K562 (cell line): ENCODE measurements at places on chromosomes 5 and 9.

DNA sequence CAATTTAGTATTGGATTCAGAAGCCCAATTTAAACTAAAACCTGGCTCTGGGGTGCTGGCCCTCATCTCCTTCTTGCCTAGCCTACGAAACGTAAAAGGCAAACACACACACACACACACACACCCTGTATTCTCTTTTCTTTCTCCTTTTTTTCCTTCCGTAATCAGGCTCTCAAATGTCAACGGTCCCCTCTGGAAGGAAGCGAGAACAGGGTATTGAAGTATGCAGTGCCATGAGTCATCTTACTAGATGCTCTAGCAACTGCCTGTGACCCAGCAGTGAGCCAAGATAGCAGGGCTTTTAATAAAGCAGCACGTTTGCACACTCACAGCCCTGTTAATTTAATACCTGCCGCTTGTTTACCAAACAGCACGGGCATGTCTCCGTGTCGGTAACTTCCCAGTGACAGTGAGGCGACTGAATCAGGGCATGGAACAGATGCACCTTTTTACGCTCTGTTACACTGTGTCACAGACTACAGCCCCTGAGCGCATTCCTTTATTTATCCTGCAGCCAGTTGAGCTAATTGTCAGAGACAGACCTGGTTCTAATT is 243.8 kb downstream of the BNC2 start:
- no peak for DNase-seq

- no peak for DNase-seq
Observed at GRCh38 chr5:140108093-140109017, 5.6 kb upstream of the PURA start.

DNA sequence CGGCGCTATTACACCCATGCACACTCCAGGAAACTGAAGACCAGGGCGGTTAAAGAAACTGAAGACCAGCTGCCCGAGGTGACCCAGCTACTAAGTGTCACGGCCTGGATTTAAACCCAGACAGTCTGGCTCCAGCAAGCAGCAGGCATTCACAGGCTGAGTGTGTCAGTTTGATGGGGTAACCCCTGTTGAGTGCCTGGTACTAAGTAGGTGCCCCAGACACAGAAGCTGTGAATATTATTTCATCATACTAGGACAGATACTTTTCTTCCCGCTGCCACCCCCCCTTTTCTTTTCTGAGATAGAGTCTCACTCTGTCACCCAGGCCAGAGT is 7.3 kb downstream of the ENG start:
- no peak for DNase-seq

- no peak for DNase-seq
Observed at GRCh38 chr9:91379426-91379825, 17.7 kb upstream of the AUH start.

DNA sequence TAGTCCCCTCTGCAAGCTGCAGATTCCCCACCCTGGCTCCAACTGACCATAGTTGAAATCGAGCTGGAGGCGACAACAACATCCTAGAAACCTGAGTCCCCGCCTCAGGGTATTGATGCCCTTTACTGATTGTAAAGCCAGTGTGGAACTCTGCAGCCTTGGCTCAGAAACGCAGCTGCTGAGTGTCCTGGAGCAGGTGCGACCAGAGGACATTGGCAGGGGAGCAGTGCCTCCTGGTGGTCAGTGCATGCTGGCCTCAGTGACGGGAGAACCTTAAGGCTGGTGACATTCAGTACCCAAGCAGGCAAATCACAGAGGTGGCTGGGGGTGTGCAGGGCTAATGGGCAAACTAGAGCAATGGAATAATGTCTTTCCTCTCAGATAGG is 20.4 kb upstream of the ZNF354B start:
- DNase-seq: peak; percentile 27

DNA sequence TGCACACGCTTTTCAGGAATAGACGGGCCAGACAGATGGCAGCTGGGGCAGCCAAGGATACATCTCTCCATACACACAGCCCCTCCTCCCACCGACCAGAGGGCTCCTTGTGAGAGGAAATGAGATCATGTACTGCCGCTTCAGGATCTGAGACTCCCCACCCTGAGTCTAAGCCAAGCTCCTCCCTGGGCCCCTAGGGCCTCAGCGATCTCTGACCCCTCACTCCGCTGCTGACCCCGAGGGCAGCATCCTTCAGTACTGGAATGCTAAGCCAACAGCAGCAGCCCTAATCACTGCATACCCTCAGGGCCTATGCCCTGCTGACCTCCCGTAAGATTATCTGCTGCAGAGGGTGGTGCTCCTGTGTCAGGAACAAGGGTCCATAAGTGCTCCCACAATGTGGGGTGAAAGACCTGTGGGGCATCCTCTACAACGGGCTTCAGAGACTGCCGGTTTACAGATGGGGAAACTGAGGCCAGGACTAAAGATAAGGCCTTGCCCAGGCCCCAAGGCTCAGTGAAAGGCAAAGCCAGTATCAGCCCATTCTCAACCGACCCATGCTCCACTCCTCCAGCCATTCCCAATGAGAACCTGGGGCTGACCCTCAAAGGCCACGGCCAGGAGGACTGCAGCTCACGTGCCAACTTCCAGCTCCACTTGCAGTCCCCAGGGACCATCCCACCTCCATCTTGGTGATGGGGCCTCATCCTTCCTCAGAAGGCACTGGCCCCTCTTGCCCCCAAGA is 37.5 kb downstream of the BICD2 start:
- DNase-seq: no peak

- DNase-seq: no peak
Observed at GRCh38 chr5:10578293-10578665, 14.4 kb downstream of the ANKRD33B start.

- DNase-seq: no peak
Observed at GRCh38 chr5:31095796-31096195, 97.7 kb upstream of the CDH6 start.

- peak; percentile 61 for DNase-seq
Observed at GRCh38 chr9:78325343-78325742, 28.4 kb downstream of the PSAT1 start.

DNA sequence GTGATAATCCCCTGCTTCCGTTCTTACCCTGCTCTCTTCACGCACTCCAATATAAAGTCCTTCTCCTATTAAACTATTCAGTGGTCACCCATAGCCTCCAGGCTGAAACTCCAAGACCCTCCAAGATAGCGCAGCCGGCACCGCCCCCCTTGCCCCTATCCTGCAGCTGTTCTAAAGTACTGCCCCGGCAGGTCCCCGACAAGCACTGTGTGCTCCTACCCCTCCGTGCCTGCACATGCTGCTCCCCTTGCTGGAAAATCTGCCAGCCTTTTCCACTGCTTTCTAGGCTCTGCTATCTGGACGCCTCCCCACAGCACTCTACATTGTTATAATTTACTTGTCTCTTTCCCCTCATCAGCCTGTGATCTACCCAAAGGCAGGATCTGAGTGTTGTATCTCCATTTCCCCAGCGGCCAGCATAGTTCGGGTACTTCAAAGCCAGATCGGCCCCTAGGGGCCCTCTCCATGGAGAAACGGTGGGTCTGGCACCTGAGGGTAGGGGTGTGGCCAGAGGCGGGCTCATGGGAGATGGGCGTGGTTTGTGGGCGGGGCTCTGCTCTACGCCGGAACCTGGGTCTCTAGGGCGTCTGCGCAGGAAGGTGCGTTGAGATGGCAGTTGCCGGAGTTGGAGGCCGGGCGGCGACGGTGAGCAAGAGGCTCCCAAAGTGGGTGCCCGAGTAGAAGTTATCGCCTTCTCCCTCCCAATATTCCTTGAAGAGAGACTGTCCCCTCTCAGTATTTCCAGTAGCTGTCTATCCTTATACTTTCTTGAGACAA is 83.5 kb upstream of the RUSC2 start:
- DNase-seq: peak; percentile 73

GRCh38 chr9:96441798-96442445 is 8.0 kb upstream of the HABP4 start:
- peak; percentile 35 for DNase-seq

GRCh38 chr5:33929925-33930690 is 6.1 kb upstream of the RXFP3 start:
- DNase-seq: no peak

DNA sequence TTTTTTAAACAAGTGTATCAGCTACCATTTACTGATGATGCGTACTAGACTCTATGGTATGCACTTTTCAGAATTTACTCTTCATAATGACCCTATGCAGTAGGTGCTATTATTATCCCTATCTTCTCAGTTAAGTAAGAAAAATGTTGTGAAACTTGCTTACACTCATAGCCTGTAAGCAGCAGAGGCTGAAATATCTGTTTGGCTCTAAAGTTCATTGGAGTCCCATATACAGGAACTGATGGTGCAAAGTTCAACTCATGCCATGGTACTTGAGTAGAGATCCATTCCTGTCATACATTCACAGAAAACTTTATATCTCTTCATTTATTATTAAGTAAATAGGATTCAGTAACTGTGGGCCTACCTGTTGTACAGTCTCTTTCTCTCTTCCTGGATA is 41.4 kb upstream of the CCDC112 start:
- no peak for DNase-seq

DNA sequence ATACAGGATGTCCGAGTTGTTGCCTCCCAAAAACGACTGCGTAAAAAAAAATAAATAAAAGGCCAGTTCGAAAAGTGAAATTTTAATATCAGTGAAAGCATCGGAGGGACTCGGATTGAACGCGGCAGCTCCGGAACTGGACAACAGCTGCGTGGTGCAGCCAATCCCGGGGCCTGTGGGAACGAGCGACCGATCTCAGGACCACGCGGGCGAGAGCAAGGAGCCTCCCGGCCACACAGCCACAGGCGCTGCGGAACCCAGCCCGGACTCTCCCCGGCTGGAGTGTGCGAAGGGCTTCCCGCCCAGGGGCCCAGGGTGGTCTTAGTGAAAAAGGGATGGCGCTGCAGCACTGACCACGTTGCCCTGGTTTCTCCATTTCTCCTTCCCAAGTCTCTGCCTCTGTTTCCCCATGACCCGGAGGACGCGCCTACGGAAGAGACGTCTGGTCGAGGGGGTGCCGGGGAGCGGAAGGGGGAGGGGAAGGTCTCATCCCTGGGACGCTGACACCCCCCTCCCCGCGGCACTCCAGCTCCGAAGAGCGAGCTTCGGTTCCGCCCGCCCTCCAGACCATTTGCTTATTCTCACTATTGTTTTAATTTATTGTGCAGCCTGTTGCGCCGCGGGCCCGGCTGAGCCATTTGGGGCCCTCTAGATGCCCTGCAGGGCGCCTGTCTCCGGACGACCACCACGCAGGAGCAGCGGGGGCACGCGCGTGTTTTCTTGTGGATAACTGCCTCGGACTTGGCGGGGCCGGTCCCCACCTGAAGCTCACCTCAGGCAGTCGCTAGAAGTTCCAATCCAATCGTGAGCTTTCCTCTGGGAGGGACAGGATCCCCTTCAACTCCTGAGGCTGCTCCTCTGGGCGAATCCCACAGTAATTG is 303.0 kb downstream of the PARP8 start:
- no peak for DNase-seq

DNA sequence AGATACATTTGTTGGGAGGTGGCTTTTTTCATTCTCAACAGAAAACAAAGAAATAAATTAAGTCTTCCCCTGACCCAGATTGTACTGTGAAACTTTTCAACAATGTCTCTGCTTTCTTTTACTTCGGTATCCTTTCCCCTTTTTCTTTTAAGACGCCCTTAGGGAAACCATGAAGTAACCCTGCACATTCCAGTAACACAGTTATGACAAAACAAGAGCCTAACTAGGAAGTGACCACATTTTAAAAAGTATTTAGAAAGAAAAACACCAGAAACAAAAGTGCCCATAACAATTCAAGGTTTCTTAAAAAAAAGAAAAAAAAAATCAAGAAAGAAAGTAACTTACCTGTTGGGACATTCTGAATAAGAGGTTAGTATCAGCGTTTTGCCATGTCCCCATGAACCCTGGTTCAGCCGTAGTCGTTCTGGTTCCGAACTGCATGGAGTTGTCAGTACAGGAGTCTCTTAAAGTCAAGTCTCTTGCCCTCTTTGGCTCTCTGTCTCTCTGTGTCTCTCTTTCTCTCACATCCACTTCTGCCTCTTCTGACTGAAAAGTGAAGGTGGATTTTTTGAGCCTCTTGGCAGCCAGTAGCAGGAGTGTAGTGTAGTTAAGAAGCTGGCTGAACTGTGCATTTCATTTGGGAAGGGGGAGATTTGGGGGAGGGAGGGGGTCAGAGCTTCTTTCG is 142.9 kb downstream of the BNC2 start:
- no peak for DNase-seq

- DNase-seq: no peak
Observed at GRCh38 chr5:140608722-140609121, 24.3 kb downstream of the CD14 start.
